GM23338 (cell line): ENCODE measurements at places on chromosomes 1 and 21. TPM values are rescaled to one million over a fixed set of nuclear protein-coding genes. Genes with fewer than 3 reads are reported as not detected.

DNA sequence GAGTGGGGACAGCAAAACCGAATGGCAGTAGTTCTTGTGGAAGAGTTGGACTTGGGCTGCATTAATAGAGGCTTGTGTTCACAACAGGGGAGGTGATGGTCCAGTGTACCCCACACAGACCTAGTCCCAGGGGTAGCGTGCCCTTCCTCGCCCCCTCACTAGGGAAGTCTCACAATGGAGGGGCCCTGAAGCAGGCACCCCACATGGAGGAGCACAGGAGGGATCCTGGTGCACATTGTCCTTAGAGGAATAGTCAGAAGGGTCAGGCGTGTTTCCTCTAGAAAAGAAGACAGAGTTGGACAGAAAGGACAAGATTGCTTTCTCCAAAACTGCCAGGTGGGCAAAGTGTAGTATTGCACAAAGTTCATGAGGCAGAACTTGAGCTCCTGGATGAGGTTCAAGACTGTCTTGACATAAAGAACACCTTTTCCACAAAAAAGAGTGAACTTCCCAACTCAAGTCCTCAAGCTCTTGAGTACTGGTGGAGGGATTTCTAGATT is 23.3 kb downstream of the ETNK2 start:
- DNase-seq, result no peak
- H3K4me3 ChIP-seq, result peak overlapping the region; percentile 57; the same call in 1 of the 2 replicates
- H3K4me1 ChIP-seq, result peaks cover 32% of the 10 kb centered on the region

DNA sequence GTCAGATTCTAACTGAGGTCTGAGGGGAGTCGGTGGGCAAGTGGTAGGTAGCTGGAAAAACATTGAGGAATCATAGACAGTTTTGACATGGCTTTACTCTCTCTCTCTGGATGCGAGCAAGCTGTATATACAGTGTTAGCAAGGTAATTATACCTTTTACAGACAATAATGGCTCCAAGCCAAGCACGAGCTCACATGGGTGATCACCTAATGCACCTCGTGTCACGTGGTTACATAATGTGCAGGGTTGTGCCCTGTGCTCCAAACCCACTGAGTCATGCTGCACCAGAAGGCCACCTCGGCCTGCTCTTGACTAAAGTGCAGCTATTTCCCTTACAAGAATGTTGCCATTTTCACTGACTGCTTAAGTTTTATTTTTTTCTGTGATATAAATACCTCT is 7.6 kb upstream of the CLCA2 start:
- H3K27me3 ChIP-seq, result no peaks in the 10 kb centered on the region
- no peaks in the 10 kb centered on the region for H3K36me3 ChIP-seq
- H3K4me1 ChIP-seq, result no peaks in the 10 kb centered on the region
- no peak overlapping the region for H3K27ac ChIP-seq
- DNase-seq, result no peak

- H3K27me3 ChIP-seq, result no peaks in the 10 kb centered on the region
- no peak overlapping the region for H3K4me3 ChIP-seq
- peaks cover 15% of the 10 kb centered on the region for H3K36me3 ChIP-seq
- H3K27ac ChIP-seq, result no peak overlapping the region
- DNase-seq, result no peak
These were observed 18.4 kb downstream of the COL6A2 start for GRCh38 chr21:46116189-46116775.

DNA sequence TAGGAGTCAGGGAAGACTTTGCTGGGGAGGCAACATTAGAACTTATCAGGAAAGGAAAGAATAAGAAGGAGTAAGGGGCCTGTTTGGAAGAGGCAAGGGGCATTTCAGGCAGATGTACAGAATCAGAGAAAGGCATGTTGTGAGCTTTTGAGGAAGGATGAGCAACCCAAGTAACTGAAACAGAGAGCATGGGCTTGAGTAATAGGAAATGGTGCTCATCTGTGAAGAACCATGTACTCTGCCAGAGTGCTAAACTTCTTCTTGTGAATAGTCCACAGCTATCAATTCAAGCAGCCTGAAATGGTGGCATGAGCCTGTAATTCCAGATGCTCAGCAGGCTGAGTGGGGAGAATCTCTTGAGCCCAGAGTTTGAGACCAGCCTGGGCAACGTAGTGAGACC is 19.2 kb upstream of the PIGK start:
- no peak for DNase-seq
- H3K4me1 ChIP-seq, result no peaks in the 10 kb centered on the region
- no peaks in the 10 kb centered on the region; the same call in 1 of the 2 replicates for H3K36me3 ChIP-seq
- no peaks in the 10 kb centered on the region for H3K27me3 ChIP-seq
- no peak overlapping the region for H3K4me3 ChIP-seq

The CDK18 gene
- total RNA-seq, result 34.3 and 46.5 TPM in 2 replicates

The TMEM51 gene
- 5.2 and 7.9 TPM in 2 replicates for total RNA-seq

GRCh38 chr21:41247561-41248545 is 68.7 kb upstream of the FAM3B start:
- 0 out of 2 replicates have a peak, but pooled peaks cover 3% of the 10 kb centered on the region for H3K36me3 ChIP-seq
- H3K4me1 ChIP-seq, result peaks cover 6% of the 10 kb centered on the region; the same call in 1 of the 2 replicates
- no peak for DNase-seq
- no peak overlapping the region for H3K4me3 ChIP-seq
- no peak overlapping the region for H3K27ac ChIP-seq

DNA sequence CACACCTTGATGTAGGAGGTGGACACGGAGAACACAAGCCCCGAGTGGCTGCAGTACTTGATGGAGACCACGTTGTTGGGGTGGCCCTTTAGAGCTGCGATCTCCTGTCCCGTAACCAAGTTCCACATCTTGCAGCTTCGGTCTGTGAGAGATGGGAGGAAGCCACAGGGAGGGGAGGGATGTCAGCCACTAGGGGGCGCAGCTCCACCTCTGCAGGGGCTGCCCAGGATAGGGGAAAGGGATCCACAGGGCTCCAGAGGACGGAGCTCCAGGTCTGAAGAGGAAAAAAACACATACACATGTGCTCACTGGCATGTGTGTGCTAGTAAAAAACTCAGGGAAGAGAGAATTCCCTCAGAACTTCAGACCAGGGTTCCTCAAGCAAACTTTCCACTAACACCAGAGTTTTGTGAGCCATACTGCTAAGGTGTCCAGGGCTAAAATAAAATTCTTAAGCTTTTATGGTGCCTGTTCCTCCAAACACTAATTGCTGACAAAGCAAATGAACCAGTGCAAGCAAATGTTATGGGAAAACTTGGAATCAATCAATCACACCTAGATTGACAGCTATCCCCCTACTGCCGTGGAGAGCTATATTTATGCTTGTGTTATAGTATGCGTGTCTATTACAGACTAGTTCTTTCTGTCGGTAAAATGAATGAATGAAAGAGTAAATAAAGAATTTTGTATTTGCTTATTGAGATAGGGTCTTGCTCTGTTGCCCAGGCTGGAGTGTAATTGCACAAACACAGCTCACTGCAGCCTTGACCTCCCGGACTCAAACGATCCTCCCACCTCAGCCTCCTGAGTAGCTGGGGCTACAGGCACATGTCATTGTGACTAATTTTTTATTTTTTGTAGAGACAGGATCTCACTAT is 43.7 kb downstream of the KIF21B start:
- no peak overlapping the region for H3K4me3 ChIP-seq
- H3K4me1 ChIP-seq, result no peaks in the 10 kb centered on the region
- DNase-seq, result peak; percentile 87
- H3K36me3 ChIP-seq, result peaks cover 19% of the 10 kb centered on the region
- no peaks in the 10 kb centered on the region for H3K27me3 ChIP-seq

The TOR1AIP2 gene
- 67.3 and 81.3 TPM in 2 replicates for total RNA-seq
